Bronchial epithelial cell (primary cell): ENCODE measurements at places on chromosomes 2 and 18. TPM values are rescaled to one million over a fixed set of nuclear protein-coding genes. Genes with fewer than 3 reads are reported as not detected.

MYO3B gene
- total RNA-seq: under 0.01 and 0.77 TPM in 2 replicates

TANK gene
- 43.2 and 68.7 TPM in 2 replicates for total RNA-seq

GULP1 gene
- total RNA-seq: 30.0 and 39.2 TPM in 2 replicates

GRHL1 gene
- 25.5 and 85.5 TPM in 2 replicates for total RNA-seq

POLR1A gene
- 9.7 and 12.0 TPM in 2 replicates for total RNA-seq
